CD4-positive, alpha-beta memory T cell (primary cell): ENCODE measurements at places on chromosomes 2 and 18. TPM values are rescaled to one million over a fixed set of nuclear protein-coding genes. Genes with fewer than 3 reads are reported as not detected.

- no peak for DNase-seq
- no peak overlapping the region for H3K27ac ChIP-seq
- no peaks in the 10 kb centered on the region for H3K36me3 ChIP-seq
- no peaks in the 10 kb centered on the region for H3K27me3 ChIP-seq
- H3K4me3 ChIP-seq, result no peak overlapping the region
- H3K4me1 ChIP-seq, result no peaks in the 10 kb centered on the region
Measured at GRCh38 chr2:124241-124880, 78.1 kb upstream of the FAM110C start.

Gene SP5
- total RNA-seq, result not detected

Gene GPR155
- total RNA-seq, result 18.2 TPM

Gene GPR35
- 6.8 TPM for total RNA-seq

Gene RAB12
- total RNA-seq, result 20.7 TPM

GRCh38 chr2:229673676-229674075 is 40.7 kb downstream of the DNER start:
- no peaks in the 10 kb centered on the region for H3K36me3 ChIP-seq
- H3K27ac ChIP-seq, result no peak overlapping the region
- H3K4me3 ChIP-seq, result no peak overlapping the region
- peaks cover 4% of the 10 kb centered on the region for H3K27me3 ChIP-seq
- DNase-seq, result no peak

DNA sequence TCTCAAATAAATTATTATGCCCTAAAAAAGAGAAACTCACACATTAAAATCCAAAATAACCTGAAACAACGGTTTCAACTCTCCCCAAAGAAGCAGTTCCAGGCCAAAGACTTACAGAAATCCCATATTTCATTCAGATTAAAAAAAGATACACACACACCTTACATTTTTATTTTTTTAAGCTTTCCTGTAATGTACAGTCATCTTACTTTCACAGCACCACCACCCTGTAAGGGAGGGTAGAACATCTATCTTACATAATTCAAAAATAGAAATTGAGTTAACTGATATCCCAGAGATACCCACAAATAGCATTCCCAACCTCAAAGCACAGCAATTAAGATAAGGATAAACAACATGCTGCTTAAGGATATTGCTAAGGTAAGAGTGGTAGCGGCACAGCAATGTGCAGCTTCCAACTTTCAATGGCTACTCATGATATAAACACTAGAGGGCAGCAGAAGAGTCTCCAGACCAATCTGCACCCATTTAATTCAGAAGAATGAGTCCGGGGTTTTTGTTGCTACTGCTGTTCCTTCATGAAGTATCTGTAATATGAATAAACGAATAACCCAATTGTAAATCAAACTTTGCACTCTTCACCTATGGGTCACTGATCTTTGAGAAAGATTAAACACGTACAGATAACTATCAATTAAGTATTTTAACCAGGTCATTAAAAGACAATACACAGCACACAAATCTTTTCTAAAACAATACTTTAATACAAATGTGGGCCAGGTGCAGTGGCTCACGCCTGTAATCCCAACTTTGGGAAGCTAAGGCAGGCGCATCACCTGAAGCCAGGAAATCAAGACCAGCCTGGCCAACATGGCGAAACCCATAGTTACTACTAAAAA is 11.3 kb downstream of the GFPT1 start:
- H3K27me3 ChIP-seq, result no peaks in the 10 kb centered on the region
- H3K4me1 ChIP-seq, result no peaks in the 10 kb centered on the region
- DNase-seq, result peak; percentile 19
- peaks cover 6% of the 10 kb centered on the region for H3K36me3 ChIP-seq

Gene SLC23A3
- 12.1 TPM for total RNA-seq

- H3K36me3 ChIP-seq, result no peaks in the 10 kb centered on the region
- no peak for DNase-seq
- no peaks in the 10 kb centered on the region for H3K27me3 ChIP-seq
- H3K4me1 ChIP-seq, result no peaks in the 10 kb centered on the region
Measured at GRCh38 chr2:192535956-192536921, 341.5 kb upstream of the TMEFF2 start.

GRCh38 chr18:30489890-30490643 is 552.5 kb downstream of the DSC3 start:
- H3K4me1 ChIP-seq, result no peaks in the 10 kb centered on the region
- no peak overlapping the region for H3K4me3 ChIP-seq
- no peak for DNase-seq
- H3K36me3 ChIP-seq, result no peaks in the 10 kb centered on the region
- H3K27ac ChIP-seq, result no peak overlapping the region

- no peaks in the 10 kb centered on the region for H3K27me3 ChIP-seq
- no peak overlapping the region for H3K4me3 ChIP-seq
- H3K27ac ChIP-seq, result no peak overlapping the region
- H3K36me3 ChIP-seq, result no peaks in the 10 kb centered on the region
Measured at GRCh38 chr2:200131307-200131706, 175.2 kb upstream of the SPATS2L start.

DNA sequence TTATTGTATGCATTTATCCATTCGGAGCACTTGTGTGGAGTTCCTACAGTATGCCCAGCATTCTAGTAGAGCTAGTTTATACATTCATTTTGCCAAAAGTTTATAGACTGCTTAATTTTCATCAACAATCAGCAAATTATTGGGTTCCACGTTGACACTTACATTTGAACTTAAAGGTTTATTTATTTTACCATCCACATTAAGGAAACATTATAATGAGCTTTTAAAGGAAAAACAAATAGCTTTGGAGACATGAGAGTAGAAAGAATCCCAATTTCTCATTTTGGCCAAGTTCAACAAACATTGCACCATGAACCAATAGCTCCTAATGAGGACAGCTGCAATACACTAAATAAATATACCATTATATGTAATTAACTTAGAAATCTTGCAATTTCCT is 501.2 kb upstream of the SMIM21 start:
- no peaks in the 10 kb centered on the region for H3K4me1 ChIP-seq
- no peak overlapping the region for H3K27ac ChIP-seq
- no peaks in the 10 kb centered on the region for H3K27me3 ChIP-seq
- no peak overlapping the region for H3K4me3 ChIP-seq
- no peaks in the 10 kb centered on the region for H3K36me3 ChIP-seq

Gene STPG4
- 0.58 TPM for total RNA-seq

GRCh38 chr2:234898534-234899053 is 53.2 kb upstream of the SH3BP4 start:
- H3K4me3 ChIP-seq, result no peak overlapping the region
- no peaks in the 10 kb centered on the region for H3K4me1 ChIP-seq
- no peak for DNase-seq
- H3K27me3 ChIP-seq, result no peaks in the 10 kb centered on the region

Gene KRTCAP3
- 23.6 TPM for total RNA-seq

- no peak for DNase-seq
- H3K36me3 ChIP-seq, result no peaks in the 10 kb centered on the region
- no peak overlapping the region for H3K27ac ChIP-seq
Measured at GRCh38 chr18:26407736-26408601, 140.4 kb downstream of the KCTD1 start.

- no peaks in the 10 kb centered on the region for H3K36me3 ChIP-seq
- no peak overlapping the region for H3K27ac ChIP-seq
- DNase-seq, result no peak
- no peaks in the 10 kb centered on the region for H3K27me3 ChIP-seq
- H3K4me3 ChIP-seq, result no peak overlapping the region
- H3K4me1 ChIP-seq, result no peaks in the 10 kb centered on the region
Measured at GRCh38 chr2:10772201-10772867, 40.3 kb downstream of the PDIA6 start.

- H3K4me3 ChIP-seq, result no peak overlapping the region
- H3K36me3 ChIP-seq, result no peaks in the 10 kb centered on the region
- DNase-seq, result no peak
- no peak overlapping the region for H3K27ac ChIP-seq
- H3K27me3 ChIP-seq, result no peaks in the 10 kb centered on the region
- no peaks in the 10 kb centered on the region for H3K4me1 ChIP-seq
Measured at GRCh38 chr2:239822146-239822831, 202.9 kb downstream of the NDUFA10 start.

Gene PPP4R3B
- total RNA-seq, result 114 TPM

- no peaks in the 10 kb centered on the region for H3K4me1 ChIP-seq
- no peak overlapping the region for H3K4me3 ChIP-seq
- no peak overlapping the region for H3K27ac ChIP-seq
- H3K36me3 ChIP-seq, result no peaks in the 10 kb centered on the region
- H3K27me3 ChIP-seq, result no peaks in the 10 kb centered on the region
- no peak for DNase-seq
Measured at GRCh38 chr2:69026691-69027459, 13.9 kb downstream of the ANTXR1 start.

DNA sequence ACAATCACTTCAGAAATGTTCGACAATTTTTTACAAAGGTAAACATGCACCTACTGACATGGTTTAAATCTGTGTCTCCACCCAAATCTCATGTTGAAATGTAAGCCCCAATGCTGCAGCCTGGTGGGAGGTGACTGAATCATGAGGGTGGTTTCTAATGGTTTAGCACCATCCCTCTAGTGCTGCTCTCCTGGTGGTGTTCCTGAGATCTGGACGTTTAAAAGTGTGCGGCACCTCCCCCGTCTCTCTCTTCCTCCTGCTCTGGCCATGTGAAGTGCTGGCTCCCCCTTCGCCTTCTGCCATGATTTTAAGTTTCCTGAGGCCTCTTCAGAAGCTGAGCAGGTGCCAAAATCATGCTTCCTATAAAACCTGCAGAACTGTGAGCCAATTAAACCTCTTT is 28.3 kb downstream of the MAP3K2 start:
- no peak for DNase-seq
- H3K4me1 ChIP-seq, result peaks cover 32% of the 10 kb centered on the region
- H3K27ac ChIP-seq, result no peak overlapping the region

Gene BCL11A
- total RNA-seq, result not detected

DNA sequence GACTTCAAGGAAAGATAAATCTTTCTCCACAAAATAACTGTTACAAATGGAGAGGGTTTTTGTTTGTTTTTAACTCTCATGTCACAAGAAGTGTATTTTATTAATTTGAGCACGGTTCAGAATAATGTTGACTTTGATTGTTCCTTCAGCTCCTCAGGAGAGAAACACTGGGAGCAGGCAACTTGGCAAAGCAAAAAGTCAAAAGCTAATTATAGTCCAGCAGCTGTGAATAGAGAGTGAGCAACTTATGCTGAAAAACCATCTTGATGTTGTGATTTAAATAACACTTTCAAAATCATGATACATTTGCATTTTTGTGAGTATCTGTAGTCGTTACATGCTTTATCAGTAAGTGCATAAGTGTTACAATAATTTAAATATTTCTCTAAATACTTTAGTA is 37.5 kb upstream of the TTN start:
- no peaks in the 10 kb centered on the region for H3K4me1 ChIP-seq
- H3K36me3 ChIP-seq, result no peaks in the 10 kb centered on the region
- no peak overlapping the region for H3K4me3 ChIP-seq
- H3K27me3 ChIP-seq, result no peaks in the 10 kb centered on the region

DNA sequence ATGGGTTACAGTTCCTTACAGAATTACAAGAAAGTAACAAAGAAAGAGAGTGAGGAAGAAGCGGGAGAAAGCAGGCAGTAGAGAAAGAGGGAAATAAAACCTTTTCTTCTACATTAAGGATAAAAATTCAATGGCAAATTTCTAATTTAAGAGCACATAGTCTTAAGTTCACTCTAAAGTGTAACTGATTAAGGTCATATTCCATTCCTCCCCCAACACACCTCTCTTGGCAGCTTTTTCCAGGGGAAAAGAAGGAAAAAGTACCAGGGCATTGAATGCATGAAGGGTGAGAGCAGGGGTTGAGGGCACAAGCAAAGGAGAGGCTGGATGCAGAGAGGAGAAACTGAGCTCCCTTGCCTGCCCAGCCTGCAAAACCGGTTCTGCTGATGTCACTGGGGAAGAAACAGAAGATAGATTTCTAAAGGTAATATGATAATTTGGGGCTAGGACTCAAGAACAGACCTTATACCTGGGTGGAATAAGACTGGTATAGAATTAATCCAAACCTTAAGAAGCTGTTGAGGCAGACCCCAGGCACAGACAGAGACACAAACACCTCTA is 4.6 kb downstream of the ACMSD start:
- no peaks in the 10 kb centered on the region for H3K36me3 ChIP-seq
- no peak overlapping the region for H3K27ac ChIP-seq
- no peak overlapping the region for H3K4me3 ChIP-seq
- no peaks in the 10 kb centered on the region for H3K27me3 ChIP-seq
- no peak for DNase-seq
- H3K4me1 ChIP-seq, result no peaks in the 10 kb centered on the region

DNA sequence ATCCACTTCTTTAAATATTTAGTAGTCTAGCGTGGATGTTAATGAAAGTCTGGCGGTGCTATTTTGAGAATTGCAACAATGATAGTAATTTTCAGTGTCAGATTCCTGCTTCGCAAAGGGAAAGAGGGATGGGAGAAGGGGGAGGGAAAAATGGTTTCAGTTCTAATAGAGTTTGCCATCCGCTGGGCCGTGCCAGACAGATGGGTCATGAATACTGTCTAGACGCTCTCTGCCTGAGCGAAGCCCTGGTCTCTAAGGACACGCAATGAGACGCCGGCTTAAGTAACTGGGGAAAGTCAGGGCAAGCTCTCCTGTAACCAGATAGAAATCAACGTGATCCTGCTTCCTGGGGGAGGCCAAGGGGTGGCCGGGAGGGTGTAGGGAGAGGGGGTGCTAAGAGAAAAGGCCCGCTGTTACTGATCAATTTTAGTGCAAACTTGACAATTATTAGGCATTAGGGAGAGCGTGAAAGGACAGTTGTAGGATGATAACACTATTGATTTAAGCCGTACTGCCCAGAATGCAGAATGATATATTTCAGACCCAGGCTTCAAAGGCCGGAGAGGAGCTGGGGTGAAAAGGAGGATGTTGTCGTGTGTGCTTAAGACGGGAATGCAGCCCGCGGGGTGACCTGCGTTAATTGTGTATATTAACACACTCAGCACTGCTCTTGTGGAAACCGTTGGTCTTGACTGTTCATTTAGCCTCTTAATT is 229.2 kb downstream of the LDLRAD4 start:
- H3K27ac ChIP-seq, result no peak overlapping the region
- no peaks in the 10 kb centered on the region for H3K27me3 ChIP-seq
- peaks cover 5% of the 10 kb centered on the region for H3K4me1 ChIP-seq
- no peak overlapping the region for H3K4me3 ChIP-seq
- no peak for DNase-seq

DNA sequence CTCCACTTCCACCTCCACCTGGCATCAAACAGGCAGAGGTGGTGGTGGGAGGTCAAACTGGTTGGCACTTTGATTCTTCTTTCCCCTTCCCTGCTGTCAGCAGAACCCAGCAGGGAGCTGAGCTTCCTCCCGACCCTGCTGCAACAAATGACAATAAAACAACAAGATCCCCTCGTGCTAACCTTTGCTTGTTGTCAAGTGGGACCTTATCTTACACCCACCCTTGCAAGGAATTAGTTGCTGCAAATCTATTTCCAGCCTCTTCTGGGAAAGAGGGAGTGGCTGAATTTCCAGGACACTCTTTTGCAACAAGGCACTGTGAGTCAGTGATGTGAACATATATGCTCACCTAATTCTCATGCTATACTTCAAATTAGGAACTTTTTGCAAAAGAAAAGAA is 655.1 kb downstream of the DSC3 start:
- H3K27ac ChIP-seq, result no peak overlapping the region
- H3K4me3 ChIP-seq, result no peak overlapping the region
- no peak for DNase-seq
- H3K36me3 ChIP-seq, result no peaks in the 10 kb centered on the region
- no peaks in the 10 kb centered on the region for H3K4me1 ChIP-seq
